ENCODE measurements at places on chromosomes 7 and 10.

- no peak for DNase-seq
Measured at GRCh38 chr10:130960531-130960930, 351.0 kb downstream of the TCERG1L start.

- no peak for DNase-seq
Measured at GRCh38 chr7:118449797-118450567, 225.5 kb downstream of the ANKRD7 start.

GRCh38 chr10:55220975-55221374 lies 419.9 kb upstream of the PCDH15 start:
- DNase-seq: no peak

- DNase-seq: no peak
Measured at GRCh38 chr7:112089551-112089950, 116.6 kb downstream of the DOCK4 start.

DNA sequence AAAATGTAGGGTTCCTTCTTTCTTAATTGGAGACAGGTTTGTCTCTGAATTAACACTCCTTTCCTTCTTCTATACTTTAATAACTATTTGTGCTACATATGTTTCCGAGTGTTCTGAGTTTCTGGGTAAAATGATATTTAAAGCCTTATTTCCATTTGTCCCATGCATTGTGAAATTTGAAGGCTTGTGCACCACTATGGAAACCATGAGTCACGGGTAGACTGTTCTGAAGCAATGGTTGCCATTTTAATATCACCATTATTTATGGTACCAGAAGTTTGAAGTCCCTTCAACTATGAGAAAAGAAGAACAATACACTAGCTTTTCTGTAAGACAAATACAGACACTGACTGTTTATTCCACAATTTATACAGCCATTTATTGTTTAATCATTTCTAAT lies 44.7 kb upstream of the ZEB1 start:
- no peak for DNase-seq

GRCh38 chr10:86246279-86246940 lies 120.2 kb downstream of the GRID1 start:
- no peak for DNase-seq

- peak; percentile 47 for DNase-seq
Measured at GRCh38 chr10:11610826-11611247, 613 bp downstream of the USP6NL start.

- DNase-seq: no peak
Measured at GRCh38 chr7:1649751-1650326, 20.2 kb upstream of the ELFN1 start.

DNA sequence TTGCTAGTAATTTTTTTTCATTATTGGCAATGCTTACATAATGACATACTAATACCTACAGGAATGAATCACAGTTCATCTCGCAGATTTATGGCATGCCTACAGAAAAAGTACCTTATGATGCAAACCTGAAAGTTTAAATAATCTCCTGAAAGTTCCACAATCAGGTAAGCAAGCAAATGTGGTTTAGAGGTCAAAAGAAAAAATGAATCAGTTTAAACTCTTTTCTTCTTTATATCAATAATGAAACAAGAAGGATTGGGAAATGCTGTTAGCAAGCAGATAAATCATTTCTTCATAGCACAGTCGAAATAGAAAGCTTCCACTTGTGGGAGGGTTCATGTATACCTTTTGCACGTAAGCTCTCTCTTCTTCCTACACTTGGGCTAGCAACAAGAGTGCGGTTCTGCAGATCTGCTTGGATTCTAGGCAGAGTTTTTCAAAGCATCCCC lies 53.7 kb upstream of the MTPN start:
- no peak for DNase-seq

DNA sequence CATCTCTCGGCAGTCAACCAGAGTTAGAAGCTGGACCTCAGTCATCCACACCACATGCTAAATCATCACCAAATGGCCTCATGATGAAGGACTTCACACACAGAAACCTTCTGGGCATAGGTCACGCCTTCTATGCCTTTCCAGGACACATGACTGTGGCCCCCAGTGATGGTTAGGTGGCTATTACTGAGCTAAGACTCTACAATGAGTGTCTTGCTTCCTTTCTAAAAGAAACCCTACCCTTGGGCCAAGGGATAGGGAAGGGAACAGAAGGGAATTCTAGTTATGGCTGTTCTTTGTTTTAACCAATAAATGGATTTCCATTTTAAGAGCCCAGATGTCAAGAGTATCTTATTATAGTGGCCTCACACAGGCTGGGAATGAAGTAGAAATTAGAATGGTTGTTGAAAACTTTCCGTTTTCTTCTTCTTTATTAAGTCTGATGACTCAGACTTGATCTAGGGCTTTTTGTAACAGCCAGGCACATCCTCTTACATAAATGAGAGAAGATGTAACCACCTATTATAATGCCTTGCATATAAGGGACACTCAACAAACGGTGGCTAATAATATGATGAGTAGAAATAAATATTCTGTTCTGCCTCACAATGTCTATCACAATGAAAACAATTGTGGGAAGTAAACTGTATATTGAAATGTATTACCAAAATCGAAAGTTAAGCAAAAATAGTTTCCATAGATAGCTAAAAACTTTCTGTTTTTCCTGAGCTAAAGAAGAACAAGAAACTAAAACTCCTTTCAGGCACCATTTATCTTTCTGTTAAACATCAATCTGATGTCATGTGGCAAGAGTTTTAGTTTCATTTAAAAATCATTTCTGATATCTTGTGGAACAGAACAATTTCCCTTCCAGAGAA lies 62.5 kb upstream of the TOMM7 start:
- no peak for DNase-seq

DNA sequence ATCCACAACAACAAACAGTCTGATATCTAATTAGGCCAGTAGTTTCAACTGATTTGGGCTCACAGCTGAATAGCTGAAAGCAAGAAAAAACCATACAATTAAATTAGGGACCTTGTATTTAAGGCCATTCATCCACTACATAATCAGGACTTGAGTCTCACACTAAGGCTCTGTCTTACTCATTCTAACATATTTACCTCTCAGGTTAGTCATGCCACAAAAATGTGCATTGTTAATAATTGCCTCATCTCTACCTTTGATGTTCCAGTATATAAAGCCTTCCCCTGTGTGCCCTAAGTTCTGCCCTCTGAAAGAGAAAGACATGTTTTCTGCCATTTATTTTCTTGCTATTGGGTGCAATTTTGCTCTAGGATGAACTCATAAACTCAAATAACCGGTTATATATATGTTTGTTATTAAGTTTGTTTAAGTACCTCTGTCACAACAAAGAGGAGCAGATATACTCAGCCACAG lies 5.3 kb upstream of the C1GALT1 start:
- DNase-seq: no peak

GRCh38 chr7:127332880-127333279 lies 59.6 kb downstream of the ZNF800 start:
- DNase-seq: no peak

GRCh38 chr7:17646253-17646956 lies 293.9 kb downstream of the SNX13 start:
- no peak for DNase-seq

DNA sequence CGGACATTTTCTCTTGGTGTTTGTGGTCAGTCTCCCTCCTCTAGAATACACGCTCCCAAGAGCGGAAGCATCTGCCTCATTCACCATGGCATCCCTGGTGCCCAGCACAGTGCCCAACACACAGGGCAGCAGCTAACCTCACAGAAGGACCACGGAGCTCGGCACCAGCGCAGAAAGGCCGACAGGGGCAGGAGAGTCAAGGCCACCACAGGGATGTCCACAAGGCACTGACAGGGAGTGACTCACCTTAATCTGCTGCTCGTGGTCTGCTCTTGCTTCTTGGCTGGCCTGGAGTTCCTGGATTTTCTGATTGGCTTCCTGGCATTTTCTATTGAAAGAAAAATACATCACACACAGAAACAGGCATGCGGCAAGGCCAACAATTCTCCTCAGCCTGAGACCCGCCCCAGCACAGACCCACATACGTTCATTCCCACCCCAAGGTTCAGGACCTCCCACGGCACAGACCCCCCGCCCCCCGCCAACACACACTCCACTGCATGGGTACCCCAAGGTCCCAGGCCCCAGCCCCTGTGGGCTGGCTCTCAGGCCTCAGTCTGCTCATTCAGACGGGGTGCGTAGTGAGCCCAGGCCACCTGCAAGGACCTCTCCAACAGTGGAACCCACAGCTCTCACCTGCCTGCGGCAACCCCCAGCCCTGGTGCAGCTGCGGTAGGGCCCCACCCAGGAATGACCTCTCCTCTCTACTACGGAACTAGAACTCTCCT lies 14.9 kb downstream of the MAD1L1 start:
- DNase-seq: no peak

DNA sequence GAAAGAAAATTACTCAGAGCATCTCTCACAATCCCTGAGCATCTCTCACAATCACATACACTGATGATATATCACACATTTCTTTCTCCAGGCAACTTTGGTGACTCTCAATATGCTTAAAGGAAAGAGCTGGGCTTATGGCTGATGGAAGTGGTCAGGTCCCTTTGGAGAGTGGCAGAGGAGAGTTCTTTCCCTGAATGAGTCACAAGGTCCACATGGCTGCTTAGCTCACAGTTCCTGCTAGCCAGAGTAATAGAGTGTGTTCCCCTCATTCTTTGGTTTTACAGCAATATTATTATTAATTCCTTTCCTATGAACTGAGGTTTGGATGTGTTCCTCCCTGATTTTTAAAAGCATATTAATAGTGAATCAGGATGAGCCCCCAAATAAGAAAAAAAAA lies 287.4 kb downstream of the C7orf25 start:
- no peak for DNase-seq

DNA sequence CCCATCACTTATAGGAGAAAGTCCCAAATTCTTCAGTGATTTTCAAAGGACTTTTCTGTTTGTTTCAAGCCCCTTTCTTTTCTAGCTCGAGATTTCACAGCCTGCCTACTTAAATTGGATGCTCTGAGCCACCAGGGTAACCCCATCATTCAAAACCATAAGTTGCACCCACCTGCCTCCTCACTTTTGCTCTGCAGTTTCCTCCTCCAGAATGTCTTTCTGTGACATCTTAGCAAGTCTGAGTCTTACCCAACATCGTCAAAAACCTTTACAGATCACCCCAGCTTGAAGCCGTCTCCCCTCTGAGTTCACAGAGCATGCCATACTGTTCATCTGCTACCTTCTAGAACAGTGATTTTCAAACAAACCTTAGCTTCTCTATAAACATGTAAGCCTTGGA lies 64.3 kb upstream of the CACNB2 start:
- DNase-seq: no peak

DNA sequence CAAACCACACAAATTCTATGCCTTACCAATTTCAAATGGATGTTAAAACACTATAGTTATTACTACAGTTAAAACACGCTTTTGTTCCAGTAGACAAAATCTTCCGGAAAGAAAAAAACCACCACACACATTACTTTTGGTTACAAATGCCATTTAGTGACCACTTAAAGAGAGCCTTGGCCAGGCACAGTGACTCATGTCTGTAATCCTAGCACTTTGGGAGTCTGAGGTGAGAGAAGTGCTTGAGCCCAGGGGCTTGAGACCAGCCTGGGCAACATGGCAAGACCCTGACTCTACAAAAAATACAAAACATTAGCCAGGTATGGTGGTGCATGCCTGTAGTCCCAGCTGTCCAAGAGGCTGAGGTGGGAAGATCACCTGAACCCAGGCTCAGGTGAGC lies 7.2 kb downstream of the TNPO3 start:
- DNase-seq: no peak

DNA sequence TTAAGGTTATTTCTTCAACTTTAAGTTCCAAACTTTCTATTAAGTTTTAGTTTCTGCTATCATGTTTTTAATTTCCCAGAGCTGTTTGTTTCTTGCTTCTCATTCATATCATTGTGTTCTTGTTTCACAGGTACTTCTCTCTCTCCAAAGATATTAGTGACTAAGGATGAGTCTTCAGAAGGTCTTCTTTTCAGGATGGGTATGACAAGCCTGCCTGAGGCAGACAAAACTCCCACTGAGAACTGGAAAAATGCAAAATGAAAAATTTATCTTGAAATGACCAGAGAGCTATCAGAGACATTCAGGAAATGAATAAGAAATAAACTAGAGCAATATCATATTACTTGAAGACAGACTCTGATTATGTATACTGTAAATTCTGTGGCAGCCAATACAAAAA lies 110.8 kb upstream of the EGFR start:
- no peak for DNase-seq

DNA sequence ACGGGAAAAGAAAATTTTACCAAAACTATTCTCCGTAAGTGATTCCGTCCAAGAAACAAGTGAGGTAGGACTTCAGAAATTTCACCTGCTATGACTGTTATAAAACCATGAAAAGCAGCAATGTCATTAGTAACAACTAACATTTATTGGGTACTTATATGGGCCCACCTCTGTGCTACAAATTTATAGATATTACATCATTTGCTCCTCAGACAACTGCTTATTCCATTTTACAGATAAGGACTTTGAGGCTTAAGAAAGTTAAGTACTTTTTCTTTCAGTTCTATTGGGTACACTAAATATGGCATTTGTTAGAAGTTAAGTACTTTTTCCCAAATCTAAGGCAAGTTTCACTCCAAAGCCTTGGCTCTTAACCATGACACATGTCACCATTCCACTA lies 36.3 kb downstream of the HACD1 start:
- no peak for DNase-seq

DNA sequence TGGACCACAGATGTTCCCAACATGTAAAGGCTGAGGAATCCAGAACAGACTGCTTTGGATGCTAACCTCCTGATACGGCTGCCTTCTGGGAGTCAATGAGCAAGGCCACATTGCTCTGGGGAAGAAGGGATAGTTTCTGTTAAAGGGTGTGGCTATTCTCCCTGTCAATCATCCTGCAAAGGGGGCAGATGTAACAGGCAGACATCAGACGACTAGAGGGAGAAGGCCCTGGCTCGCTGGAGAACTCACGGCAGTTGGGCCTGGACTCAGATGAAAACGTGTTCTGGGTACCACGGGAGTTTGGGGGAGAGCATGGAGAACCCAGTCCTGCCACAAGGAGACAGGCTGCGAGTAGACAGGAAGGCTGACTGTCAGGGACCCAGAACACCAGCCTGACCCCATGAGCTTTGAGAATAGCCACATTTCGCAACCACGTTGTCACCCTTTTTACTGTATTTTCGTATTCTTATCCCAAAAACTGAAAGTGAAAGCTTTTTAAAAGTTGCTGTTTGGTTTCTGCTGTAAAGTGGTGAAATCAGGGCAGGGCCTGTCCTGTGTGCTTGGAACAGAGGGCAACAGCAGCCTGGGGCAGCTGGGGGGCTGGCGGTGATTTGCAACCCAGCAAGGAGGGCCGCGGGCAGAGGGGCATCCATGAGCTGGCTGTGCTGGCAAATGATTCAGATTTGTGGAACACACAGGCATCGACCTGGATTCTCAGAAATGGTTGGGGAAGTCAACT lies 95.3 kb downstream of the MYOF start:
- no peak for DNase-seq

- no peak for DNase-seq
Measured at GRCh38 chr7:12074889-12075288, 136.2 kb upstream of the TMEM106B start.

GRCh38 chr7:19390795-19391194 lies 245.6 kb upstream of the FERD3L start:
- no peak for DNase-seq
